ENCODE measurements at places on chromosomes 1 and 21.

DNA sequence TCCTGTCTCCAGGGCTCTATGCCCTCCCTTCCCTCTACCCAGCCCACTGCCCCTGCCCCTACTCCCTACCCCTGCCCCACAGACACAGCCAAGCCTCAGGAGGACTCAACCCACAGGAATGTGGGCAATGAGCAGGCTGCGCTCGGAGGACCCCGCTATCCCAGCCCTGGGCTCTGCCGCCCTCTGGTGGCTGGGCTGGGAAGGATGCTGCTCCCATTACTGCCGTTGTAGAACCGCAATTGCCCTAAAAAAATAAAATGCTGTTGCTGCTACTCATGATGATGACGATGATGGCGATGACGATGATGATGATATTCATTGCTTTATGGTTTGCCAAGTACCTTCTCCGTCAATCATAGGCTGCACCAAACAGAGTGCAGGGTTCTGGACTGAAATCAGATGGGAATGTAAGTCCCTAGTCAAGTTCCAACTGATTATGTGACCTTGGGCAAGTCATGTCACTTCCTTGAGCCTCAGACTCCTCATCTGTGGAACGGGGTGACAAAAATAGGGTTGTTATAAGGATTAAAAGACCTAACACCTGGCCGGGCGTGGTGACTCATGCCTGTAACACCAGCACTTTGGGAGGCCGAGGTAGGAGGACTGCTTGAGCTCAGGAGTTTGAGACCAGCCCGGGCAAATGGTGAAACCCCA lies 24.6 kb downstream of the ARHGEF19 start:
- peak; percentile 82 for DNase-seq

DNA sequence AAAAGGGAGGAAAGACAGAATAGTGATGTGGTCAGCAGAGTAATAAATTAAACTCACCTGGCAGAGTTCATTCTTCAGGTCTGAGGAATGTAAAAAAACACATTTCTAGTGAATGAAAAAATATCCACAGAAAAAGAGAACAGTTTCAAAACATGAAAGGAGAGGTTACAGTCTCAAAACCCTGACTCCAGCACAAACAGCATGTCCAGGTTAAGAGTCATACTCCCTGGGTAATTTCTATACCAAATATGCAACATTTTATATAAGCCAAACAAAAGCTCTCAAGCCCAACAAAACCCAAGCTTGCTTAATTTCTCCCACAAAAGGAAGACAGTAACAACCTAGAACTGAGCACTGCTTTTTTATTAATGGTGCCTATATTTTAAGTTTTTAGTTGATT lies 173.0 kb downstream of the NTMT2 start:
- DNase-seq, result no peak

- DNase-seq, result no peak
Observed at GRCh38 chr1:152941037-152941711, 5.8 kb upstream of the SPRR5 start.

- DNase-seq, result no peak
Observed at GRCh38 chr1:171583591-171584201, 38.3 kb upstream of the MYOCOS start.

DNA sequence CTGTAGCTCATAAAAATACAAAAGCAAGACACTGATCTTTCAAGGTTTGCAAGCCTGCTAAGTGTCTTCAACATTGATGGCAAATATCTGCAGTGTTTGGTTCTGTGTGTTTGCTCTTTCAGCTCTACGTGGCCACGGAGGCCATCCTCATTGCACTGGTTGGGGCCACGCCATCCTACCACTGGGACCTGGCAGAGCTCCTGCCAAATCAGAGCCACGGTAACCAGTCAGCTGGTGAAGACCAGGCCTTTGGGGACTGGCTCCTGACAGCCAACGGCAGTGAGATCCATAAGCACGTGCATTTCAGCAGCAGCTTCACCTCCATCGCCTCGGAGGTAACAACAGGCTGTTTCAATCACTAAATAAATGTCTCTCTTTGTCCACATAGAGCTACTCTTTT lies 15.6 kb downstream of the SLC22A15 start:
- DNase-seq, result no peak

DNA sequence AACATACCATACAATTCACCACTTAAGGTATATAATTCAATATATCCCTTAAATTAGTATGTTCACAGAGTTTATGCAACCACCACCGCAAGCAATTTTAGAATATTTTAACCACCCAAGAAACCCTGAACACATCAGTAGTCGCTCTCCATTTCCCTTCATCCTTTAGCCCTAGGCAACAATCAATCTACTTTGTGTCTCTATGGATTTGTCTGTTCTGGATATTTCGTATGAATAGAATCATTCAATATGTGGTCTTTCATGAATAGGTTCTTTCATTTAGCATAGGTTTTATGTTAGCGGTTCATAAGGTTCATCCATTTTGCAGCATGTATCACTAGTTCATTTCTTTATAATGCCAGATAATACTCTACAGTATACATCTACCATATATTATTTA lies 4.2 kb upstream of the DPT start:
- DNase-seq, result no peak

DNA sequence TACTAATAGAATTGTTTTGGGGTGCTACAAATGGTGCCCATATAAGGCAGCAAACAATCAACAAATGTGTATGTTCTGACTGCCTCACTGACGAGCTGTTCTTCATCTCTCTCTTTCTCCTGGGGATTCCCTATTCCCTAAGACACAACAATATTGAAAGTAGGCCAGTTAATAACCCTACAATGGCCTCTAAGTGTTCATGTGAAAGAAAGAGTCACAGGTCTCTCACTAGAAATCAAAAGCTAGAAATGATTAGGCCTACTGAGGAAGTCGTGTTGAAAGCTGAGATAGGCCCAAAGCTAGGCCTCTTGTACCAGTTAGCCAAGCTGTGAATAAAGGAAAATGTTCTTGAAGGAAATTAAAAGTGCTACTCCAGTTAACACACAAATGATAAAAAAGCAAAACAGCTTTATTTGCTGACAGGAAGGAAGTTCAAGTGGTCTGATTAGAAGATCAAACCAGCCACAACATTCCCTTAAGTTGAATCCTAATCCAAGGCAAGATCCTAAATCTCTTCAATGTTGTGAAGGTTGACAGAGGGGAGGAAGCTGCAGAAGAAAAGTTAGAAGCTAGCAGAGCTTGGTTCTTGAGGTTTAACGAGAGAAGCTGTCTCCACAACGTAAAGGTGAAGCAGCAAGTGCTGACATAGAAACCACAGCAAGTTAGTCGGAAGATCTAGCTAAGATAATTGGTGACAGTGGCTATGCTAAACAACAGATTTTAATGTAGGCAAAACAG lies 26.3 kb downstream of the ATP2B4 start:
- DNase-seq, result no peak

GRCh38 chr1:28329395-28330153 lies 734 bp downstream of the MED18 start:
- no peak for DNase-seq

DNA sequence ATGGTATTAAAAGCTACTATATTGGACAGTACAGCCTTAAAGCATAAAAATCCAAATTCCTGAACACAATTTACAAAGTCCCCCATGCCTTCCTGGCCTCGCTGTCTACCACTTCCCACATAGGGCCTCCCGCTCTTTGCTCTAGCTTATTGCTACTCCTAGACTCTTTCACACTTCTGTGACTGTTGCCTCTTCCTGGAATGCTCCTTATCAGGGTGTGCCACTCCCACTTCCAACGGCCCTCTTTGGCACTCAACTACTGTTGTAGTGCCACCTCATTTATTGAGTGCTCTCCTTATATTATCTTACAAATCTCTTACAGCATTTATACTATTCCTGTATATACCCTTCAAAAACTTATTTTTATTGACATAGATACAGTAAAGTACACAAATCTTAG lies 4.8 kb downstream of the SARS1 start:
- DNase-seq, result peak; percentile 60

GRCh38 chr21:45147473-45148315 lies 73.3 kb downstream of the ADARB1 start:
- no peak for DNase-seq

- no peak for DNase-seq
Observed at GRCh38 chr21:35896060-35896459, 164.3 kb downstream of the SETD4 start.

GRCh38 chr1:186275822-186276221 lies 99.2 kb downstream of the TPR start:
- DNase-seq, result no peak

GRCh38 chr1:212743901-212744475 lies 44.3 kb upstream of the BATF3 start:
- DNase-seq, result no peak

GRCh38 chr1:200979574-200980451 lies 43.7 kb downstream of the KIF21B start:
- DNase-seq, result no peak

DNA sequence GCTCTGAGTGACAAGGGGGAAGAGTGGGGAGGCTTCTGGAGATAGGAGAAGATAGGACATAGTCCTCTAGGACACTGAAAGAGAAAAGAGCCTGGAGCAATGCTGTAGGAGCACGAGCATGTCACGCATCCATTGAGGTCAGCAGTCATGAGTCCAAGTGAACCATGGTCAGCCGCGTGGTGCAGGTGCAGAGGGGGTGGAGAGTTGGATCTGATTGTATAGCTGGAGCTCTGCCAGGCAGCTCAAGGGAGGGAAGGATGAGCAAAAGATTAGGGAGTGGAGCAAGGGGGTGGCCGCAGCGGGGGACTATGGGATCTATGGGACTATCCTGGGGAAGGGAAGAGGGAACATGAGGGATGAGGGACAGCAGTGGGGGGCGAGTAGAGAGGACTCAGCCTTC lies 14.0 kb downstream of the PADI1 start:
- no peak for DNase-seq

DNA sequence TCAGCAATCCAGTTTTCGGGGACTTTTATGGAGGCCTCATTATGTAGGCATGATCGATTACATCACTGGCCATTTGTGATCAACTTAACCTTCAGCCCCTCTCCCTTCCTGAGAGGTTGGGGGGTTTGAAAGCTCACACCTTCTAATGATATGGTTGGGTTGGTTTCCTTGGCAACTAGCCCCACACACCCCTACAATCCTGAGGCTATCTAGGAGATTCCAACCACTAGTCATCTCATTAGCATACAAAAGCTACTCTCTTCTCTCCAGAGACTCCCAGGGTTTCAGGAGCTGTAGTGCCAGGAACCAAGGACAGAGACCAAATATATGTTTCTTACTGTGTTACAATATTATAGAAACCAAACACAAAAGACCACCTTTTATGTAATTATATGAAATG lies 35.2 kb upstream of the ZNF326 start:
- DNase-seq, result no peak

- DNase-seq, result no peak
Observed at GRCh38 chr1:68495968-68496679, 758 bp downstream of the DEPDC1 start.

DNA sequence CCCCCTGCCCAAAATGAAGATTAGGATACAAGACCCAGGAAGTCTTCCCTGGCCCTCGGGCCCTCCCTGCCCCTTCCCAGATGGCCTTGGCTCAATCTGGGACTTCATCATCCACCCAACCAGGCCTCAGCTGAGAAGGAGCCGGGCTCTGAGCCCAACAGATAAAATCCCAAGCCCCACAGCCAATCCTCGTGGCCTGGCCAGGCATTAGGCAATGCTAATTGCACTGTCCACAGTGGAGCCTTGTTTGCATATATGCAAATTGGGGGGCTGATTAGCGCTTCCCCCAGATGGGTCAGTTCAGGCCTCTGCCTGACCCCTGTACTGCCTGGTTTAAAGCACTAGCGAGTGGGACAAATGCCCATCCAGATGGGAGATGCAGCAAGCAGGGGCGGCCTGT lies 34.9 kb downstream of the IGSF21 start:
- DNase-seq, result no peak

Data from NCI-H226 (cell line).